ENCODE measurements at places on chromosomes 4 and X. TPM values are rescaled to one million over a fixed set of nuclear protein-coding genes. Genes with fewer than 3 reads are reported as not detected.

The GCNA gene
- total RNA-seq: 1.3 TPM

The VMA21 gene
- total RNA-seq: 44.7 TPM

The IL21 gene
- total RNA-seq: not detected

The GNRHR gene
- total RNA-seq: not detected

The ART3 gene
- not detected for total RNA-seq

The ANKRD50 gene
- 23.8 TPM for total RNA-seq

The PPP1R2C gene
- not detected for total RNA-seq

The DCX gene
- total RNA-seq: not detected

The INTS6L gene
- 3.6 TPM for total RNA-seq

All from smooth muscle cell of trachea (primary cell).